ENCODE measurements at places on chromosomes 4 and X.

DNA sequence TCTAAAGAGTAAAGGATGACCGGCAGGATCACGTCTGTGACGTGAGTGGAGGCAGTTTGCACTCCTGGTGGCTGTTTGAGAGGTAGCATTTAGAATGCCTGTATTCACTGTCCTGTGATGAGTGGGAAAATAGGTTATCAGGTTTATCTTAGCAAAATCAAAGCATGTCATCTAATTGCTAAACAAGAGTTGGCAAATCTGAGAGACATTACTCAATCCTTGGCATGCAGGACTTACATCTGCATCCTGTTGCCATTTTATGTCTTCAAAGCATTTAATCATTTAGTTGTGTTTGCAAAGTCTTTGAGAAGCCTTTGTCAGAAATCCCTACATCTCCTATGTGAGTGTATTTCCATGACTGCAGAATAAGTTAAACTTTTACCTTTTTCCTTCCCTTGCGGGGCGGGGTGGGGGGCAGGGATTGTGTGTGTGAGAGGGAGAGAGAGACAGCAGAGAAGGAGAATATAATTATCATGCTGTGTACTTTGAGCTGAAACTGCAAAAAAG lies 41.4 kb upstream of the MSANTD1 start:
- DNase-seq: no peak

GRCh38 chr4:98613453-98614075 lies 44.8 kb downstream of the TSPAN5 start:
- DNase-seq: peak; percentile 29

- no peak for DNase-seq
Observed at GRCh38 chr4:182286931-182287330, 43.7 kb downstream of the TENM3 start.

- no peak for DNase-seq
Observed at GRCh38 chrX:16119353-16120220, 3.8 kb upstream of the GRPR start.

DNA sequence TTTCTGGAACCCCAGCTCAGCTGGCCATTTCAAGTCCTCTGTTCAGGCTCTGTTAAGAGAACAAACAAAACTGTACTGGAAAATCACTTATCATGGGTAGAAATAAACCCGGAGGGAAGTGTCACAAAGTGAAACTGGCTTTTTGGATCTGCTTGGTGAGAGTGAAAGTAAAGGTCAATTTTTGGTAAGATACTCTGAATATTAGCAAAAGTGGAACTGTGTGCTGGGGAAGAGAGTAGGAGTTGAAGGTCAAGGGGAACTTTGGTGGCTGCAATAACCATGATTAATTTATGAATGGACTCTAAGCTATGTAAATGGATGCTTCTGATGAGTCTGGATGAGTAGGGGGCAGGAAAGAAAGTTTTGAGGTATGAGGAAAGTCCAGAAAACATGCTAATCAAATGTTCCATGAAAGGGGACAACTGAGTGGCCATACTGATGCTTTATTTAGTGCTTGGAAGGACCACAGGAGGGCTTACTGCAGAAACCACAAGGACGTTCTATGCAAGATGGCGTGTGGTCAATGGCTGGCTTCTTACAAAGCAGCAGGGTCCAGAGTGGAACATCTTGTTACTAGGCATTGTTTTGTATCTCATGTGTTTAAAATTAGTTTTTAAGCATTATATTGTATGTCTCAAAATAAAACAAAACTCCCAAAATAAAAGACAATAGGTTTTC lies 36.8 kb upstream of the TNIP3 start:
- DNase-seq: no peak

GRCh38 chr4:36277533-36277932 lies 3.9 kb upstream of the DTHD1 start:
- no peak for DNase-seq

DNA sequence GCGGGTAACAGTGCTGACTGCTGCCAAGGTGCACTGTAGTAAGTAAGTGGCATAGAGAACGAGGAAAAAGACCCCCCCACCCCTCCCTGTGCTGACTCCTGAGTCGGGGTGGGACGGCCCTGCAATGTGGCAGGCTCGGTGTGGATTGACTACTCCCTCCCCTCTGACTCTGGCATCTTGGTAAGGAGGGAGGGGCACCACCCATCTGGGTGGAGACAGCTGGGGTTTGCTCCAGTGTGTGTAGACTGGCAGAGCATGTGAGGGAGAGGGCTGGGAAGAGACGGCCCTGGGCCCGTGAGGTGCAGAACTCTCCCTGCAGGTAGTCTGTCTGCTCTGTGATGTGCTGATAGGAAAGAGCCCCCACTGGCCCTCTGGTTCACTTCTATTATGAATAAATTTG lies 31.0 kb downstream of the NSG1 start:
- DNase-seq: no peak

DNA sequence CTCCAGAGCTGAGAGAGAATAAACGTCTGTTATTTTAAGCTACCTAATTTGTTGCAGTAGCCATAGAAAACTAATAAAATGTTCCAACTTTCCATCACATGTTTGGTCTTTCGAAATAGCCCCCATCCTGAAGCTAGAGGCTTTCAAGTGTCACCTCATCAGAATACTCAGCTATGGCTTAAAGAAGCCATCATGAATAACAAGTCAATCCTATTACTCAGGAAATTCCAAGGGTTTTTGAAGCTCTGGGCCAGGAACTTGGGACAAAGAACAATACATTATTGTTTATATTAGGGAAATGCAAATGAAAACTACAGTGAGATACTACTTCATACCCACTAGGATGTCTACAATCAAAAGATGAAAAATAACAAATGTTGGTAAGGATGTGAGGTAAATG lies 42.2 kb downstream of the TBCK start:
- peak; percentile 54 for DNase-seq

DNA sequence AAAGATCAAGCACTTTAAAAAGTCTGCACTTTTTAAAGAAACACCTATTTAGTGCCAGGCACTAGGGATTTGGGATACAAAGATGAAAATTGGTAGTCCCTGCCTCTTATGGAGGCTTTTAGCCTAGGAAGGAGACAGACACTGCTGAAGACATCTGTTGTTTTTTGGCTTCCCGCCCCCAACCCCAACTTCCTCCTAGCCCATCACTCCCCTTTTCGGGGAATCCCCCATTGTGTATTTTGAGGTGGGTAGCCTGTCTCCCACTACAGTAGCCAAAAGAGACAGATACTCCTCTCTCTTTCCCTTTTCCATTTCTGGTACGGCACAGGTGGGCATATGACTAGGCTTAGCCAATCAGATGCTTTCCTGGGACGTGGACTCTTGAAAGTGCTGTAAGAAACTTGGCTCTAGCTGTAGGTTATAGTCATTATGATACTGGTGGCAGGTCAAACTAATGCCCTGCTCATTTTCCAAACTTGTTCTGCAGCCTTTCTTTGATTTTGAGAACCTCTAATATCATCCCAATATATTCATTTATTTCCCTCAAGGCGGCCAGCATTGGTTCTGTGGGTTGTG lies 194.6 kb upstream of the RBPJ start:
- DNase-seq: no peak

DNA sequence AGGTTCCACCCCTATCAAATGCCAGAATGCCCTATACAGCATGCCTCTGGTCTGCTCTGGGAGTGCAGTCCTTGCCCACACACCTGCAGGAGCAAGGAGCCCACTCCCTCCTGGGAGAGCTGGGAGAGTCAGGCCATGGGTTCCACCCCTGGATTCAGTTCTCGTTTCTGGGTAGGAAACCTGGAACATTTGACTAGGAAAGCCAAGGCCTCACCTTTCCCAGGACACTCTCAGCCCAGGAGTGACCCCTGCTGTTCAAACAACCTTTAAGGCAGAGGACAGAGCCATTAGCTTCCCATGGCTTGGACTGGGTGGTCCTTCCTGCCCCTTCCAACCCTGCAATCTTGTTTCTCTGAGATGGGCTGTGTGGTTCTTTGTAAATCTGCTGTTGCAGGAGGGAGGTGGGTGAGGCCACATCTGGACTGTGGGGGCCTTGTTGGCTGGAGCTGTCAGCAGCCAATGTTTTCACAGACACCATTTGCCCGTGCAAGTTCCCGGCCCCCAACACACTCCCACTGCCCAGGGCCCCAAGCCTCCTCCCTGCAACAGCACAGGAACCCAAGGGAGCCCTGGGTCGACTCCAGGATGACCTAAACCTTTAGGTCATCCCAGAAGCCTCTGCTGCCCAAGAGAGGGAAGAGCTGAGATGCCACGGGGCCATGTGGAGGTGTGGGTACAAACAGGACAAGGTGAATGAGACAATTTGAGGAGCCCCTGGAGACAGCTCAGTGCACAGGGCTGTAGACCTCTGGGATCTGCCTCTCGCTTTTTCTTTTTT lies 104.4 kb downstream of the PJA1 start:
- no peak for DNase-seq

DNA sequence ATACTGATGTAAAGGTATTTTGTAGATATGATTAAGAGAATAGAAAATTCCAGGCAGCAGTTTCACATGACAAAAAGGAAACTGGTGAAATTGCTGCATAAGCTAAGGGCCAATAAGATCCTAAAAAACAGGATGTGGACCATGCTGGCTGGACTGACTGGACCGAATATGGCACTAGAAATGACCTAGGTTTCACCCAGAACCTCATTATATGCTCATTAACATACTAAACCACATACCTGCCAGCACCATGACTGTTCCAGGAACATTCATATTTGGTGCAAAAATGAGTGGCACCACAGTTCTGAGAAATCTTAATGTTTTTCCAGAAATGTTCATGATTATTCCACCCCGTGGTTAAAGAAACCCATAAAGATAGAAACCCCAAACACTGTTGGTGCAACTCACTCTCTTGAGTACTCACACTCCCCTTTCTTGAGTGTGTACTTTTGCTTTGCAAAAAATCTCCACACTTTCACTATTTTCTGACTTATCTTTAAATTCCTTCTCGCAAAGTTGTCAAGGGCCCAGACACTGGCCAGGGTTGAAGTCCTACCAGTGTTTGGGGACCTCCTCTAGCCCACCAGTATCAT lies 74.0 kb downstream of the FANCB start:
- DNase-seq: no peak

GRCh38 chrX:105636667-105637066 lies 185.7 kb upstream of the NRK start:
- DNase-seq: no peak

DNA sequence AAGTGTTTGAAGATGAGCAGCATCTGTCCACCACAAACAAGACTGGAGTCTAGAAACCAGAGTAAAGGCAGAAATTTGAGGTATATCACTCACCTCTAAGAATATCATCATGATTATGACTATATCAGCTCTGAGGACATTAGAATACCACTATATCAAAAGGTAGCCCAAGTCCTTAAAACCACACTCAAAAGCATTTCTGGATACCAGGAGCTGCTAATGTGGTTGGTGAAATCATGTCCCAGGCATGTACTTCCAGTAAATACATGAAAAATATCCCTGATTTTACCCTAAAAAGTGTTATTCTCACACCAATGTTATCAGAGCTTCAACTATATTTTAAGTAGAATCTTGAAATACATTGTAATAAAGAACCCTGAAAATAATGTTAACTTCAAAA lies 136.3 kb upstream of the SMAD1 start:
- peak; percentile 30 for DNase-seq

DNA sequence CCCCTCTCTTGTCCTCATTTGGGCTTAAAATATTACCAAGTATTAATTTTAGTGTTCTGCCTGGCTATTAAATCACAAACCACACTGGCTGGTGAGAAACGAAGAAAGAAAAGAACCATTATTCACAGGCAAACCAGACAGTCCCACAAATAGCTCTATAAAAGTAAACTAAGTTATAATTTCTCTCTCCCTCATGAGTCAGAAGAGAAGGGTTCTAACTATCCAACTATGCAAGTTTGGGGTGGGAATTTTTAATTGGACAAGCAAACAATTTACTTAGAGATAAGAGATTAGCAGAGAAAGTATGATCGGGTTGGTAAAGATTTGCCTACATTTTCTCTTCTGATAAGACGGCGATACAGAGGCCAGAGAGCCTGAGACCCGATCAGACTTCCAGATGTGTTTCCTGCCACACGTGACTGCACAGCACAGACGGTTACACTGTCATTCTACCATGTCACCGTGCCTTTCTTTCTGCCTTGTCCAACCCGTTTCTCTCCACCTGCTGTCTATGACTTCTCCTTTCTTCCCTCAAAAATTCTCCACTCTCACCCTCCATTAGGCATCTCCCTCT lies 52.3 kb downstream of the MEPE start:
- no peak for DNase-seq

- DNase-seq: peak; percentile 80
Observed at GRCh38 chrX:29318012-29318411, 730.8 kb downstream of the IL1RAPL1 start.

GRCh38 chr4:26434030-26434639 lies 56.1 kb downstream of the CCKAR start:
- no peak for DNase-seq

GRCh38 chrX:1659664-1660461 lies 45.0 kb downstream of the ASMT start:
- no peak for DNase-seq

DNA sequence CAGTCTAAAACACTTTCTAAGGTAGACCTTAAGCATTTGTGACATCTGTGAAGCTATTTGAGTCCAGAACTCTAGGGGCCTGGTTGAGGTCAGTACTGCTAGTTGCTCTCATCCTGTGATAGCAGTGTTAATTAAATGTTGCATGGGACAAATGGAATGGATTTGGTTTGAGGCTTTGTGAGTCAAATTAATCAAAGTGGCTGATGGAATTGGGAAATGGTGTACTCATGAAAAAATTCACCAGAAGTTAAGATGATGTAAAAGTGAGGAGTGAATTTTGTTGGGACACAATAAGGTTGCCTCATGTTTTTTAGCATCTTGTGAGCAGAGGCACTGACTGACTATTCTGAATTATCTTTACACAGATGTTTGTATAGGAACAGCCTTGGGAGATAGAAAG lies 99.2 kb upstream of the ARSJ start:
- DNase-seq: peak; percentile 34

GRCh38 chrX:42460706-42461105 lies 317.3 kb downstream of the PPP1R2C start:
- DNase-seq: no peak

DNA sequence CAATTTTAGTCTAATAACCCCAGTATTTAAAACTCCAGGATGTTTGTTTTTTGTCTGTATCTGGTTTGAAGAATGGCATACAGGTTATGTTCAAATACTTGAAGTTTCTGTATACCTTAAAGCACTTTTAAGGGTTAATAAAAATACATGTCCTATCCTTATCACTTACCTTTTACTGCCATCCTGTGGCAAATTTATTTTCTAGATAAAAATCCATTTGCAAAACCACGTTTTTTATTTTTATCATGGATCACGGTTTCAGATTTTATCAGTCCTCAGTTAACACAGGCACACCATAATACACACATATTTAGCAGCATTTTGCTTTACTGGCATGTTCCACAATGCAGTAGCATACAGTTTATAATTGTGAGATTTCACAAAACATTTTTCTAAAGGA lies 113.3 kb upstream of the H2AZ1 start:
- DNase-seq: no peak

DNA sequence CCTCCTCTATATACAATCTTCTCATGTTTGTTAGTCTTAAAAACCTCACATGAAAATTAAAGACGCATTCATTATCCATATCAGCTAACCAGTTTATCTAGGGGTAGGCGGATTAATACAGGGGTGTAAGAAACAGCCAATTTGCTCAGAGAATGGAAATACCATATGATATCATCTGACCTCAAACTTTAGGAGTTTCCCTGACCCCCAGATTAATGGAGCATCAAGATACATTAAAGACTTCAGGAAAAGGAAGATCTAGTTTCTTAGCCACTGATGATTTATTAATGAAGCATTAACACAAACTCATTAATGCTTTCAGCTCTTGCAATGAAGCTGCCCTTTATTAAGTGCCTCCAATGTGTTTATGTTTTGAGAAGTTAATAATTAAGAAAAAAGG lies 67.5 kb downstream of the CAMK2D start:
- DNase-seq: no peak

- DNase-seq: no peak
Observed at GRCh38 chr4:7399440-7400234, 35.1 kb downstream of the PSAPL1 start.

- no peak for DNase-seq
Observed at GRCh38 chr4:52664479-52664878, 5.4 kb upstream of the USP46 start.

All from fibroblast of skin of scalp (primary cell).